ENCODE measurements at places on chromosomes 1 and 21.

GRCh38 chr21:46110499-46111192 lies 12.7 kb downstream of the COL6A2 start:
- DNase-seq: peak; percentile 67

- DNase-seq: no peak
Measured at GRCh38 chr1:5691795-5692509, 300.3 kb downstream of the NPHP4 start.

GRCh38 chr1:43172527-43172972 lies 420 bp downstream of the CFAP57 start:
- DNase-seq: peak; percentile 91

GRCh38 chr1:117612517-117613248 lies 6.8 kb downstream of the TENT5C start:
- no peak for DNase-seq

GRCh38 chr1:91123319-91123718 lies 101.5 kb upstream of the ZNF644 start:
- DNase-seq: no peak

- no peak for DNase-seq
Measured at GRCh38 chr1:23216771-23217420, 406 bp downstream of the HTR1D start.

DNA sequence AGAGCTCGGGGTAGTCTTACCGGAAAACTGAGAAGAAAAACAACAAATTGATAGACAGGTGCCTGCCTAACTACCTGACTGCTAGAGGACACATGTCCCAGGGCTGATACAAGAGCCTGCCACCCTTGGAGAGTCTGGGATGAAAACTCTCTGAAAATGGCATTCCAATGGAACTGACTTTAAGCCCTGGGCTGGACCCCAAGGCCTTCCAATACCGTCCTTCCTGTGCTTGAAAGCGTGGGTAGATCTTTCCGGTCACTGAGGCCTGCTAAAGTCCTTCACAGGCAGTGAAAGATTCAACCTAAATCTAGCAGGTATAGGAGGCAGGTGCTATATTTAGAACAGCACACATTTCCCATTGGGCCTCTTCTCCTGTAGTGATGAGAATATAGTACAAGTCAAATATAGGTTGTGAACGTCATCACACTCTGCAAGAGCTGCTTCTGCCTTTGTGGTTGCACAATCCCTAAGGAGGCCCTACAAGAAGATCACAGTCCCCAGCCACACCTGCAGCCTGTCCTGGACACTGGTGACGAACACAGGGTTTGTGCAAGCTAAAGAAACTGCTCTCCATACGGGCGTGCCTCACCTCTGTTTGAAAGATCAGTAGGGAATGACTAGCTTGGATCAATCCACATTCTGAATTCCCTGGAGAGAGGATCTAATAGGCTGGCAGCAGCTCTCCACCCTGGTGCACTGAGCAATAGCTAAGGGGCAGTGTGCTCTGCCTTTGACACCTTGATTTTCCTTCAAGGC lies 876 bp upstream of the CHML start:
- no peak for DNase-seq

DNA sequence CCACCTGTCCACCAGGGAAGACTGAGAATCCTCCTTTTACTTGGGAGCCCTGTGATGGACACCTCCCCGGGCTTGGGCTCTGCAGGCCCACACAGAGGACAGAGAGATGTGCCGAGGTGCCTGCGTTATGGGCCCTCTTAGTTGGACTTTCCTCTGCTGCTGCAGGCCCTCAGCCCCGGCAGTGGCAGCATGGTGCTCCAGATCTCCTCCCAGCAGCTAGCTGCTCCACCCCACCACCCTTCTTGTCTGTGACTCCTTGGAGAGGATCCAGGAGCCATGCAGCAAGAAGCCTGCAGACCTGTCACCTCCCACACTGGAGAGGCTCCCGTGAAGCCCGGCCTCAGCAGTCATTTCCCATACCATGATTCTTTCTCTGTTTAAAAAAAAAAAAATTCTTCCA lies 27.4 kb downstream of the PHGDH start:
- no peak for DNase-seq

All from heart left ventricle (tissue), 16 donors.